ENCODE measurements at places on chromosomes 6 and 20.

GRCh38 chr6:75090576-75090975, 115.3 kb downstream of the COL12A1 start:
- DNase-seq = no peak

GRCh38 chr6:137510923-137511322, 16.7 kb upstream of the OLIG3 start:
- no peak for DNase-seq

GRCh38 chr6:41846666-41847237, 48.4 kb downstream of the USP49 start:
- DNase-seq = no peak

- DNase-seq = no peak
Measured at GRCh38 chr6:121338956-121339355, 4.7 kb upstream of the TBC1D32 start.

DNA sequence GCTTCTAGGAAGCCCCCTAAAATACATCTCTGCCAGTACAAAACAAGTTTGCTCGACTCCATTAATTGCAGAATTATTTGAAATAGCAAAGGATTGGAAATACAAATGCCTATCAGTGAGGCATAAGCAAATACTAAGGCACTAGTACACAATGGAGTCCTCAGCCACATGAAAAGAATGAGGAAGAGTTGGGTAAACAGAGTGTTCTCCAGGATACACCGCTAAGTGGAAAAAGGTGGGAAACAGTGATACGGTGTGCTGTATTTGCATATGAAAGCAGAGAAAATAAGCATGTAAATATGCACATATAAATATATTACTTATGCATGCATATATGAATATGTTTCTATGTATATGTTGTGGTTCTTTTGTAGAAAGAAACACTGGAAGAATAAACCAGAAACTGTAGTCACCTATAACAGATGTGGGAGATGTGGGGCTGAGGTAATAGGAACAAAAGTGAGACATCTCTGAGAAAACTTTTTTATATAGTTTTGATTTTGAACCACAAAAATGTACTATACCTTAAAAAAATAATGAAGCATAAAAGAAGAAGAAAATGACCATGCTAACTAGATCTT, 143.4 kb upstream of the MYLIP start:
- DNase-seq = no peak

GRCh38 chr6:20943040-20943627, 408.9 kb downstream of the CDKAL1 start:
- DNase-seq = no peak

GRCh38 chr6:53236241-53236640, 87.6 kb upstream of the GCM1 start:
- no peak for DNase-seq

DNA sequence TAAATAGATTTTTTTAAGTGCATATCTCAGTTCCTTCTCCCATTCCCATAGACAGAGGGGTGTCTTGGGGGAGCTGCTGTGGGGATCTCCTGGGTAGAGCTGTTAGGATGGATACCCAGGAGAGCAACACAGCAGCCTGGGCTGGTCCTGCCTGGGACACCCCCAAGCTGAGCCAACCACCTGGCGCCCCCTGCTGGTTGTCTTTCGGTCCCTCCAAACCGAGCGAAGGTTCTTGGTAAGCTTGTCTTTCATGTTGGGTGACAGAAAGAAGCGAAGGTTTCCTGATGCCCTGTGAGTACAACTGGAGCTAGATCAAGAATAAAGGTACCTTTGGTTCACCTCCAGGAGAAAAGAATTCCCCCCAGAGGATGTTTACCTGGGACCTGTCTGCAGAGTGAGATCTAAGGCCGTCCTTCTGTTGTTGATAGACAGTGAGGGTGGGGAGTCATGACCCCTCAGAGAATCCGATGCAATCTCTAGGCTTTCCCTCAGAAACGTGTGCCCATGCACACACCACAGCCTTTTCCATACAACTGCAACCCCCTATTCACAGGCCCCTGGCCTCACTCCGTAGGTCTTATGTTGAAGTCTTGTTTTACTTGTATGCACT, 50.8 kb downstream of the SNX9 start:
- peak; percentile 86 for DNase-seq

All from Right ventricle myocardium superior (tissue), 1 donor.